ENCODE measurements at places on chromosomes 4 and X.

GRCh38 chr4:174859904-174860303 is 30.9 kb upstream of the GLRA3 start:
- no peak for DNase-seq

DNA sequence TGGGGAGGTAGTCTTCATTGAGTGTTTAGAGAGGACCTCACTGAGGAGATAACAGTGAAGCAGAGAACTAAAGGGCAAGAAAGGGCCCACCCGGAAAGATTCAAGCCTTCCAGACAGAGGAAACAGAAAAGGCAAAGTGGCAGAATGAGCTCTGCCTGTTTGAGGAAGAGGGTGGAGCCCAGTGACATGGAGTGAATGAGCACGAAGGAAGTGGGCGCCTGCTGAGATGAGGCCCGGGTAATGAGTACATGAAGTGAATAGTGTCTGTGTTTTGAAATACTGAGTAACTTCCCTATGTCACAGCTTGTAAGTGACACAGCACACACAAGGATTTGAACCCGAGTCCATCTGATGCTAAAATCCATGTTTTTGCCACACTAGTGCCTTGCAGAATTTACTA is 32.5 kb upstream of the TLR2 start:
- DNase-seq: no peak

DNA sequence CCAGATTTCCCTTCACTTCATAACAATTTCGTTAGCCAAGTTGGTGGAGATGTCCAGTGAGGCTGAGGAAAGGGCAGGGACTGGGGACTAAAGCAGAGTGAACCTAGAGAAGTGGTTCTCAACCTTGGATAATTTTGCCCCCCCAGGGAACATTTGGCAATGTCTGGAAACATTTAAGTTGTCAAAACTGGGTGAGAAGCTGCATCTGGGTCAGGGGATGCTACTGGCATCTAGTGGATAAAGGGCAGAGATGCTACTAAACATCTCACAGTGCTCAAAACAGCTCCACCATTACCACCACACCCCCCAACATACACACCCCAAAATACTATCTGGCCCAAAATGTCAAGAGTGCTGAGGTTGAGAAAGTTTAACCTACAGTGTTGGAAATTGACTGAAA is 32.0 kb upstream of the FGF16 start:
- DNase-seq: no peak

- DNase-seq: no peak
Observed at GRCh38 chrX:131216828-131217227, 72.3 kb downstream of the IGSF1 start.

DNA sequence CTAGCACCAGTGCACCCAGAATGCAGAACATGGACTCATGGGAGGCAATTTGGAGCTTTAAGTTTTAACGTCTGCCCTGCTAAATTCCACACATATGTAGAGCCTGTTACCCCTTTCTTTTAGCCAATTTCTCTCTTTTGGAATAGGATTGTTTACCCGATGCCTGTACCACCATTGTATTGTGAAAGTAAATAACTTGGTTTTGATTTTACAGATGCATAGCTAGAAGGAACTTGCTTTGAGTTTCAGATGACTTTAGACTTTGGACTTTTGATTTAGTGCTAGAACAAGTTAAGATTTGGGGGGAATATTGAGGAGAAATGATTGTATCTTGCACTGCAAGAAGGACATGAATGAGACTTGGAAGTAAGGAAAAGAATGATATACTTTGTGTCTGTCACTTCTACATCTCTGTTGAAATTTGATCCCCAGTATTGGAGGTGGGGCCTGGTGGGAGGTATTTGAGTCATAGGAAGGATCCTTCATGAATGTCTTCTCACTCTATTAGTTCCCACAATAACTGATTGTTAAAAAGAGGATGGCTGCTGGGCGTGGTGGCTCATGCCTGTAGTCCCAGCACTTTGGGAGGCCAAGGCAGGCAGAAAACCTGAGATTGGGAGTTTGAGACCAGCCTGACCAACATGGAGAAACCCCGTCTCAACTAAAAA is 794.8 kb upstream of the LCORL start:
- DNase-seq: no peak

DNA sequence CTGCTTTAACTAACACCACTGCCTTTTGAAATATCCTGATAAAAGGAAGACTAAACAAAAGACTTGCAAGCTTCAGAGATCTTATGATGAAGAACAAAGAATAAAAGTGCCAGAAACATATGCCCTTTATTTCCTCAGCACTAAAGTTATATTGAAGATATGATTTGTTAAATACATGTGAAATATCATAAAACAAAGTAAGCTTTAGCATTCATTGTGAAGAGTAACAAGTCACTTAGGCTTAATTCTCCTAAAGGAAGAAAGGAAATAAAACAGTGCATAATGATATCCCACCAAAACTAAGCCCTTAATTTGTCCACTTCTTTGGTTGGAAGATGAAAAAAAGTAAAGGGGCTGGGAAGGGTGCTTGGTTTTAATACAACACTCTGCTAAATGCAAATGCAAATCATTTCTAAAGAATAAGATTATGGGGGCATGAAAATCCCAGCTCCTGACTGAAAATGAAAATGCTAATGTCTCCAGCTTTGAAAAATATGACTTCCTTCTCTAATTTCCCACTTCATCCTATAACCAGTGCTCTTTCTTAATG is 227.2 kb downstream of the FAT4 start:
- no peak for DNase-seq

DNA sequence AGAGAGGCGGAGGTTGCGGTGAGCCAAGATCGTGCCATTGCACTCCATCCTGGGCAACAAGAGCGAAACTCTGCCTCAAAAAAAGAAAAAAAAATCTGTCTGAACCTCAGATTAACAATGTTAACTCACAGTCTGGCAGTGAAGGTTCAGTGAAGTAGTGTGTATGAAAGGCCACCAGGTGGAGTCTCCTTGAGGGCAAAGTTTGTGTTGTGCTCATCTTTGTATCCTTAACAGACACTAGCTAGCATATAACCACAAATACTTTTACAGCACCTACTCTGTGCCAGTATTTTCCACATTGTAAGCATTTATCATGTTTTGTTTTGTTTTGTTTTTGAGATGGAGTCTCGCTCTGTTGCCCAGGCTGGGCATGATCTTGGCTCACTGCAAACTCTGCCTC is 46.0 kb upstream of the MGST2 start:
- no peak for DNase-seq

DNA sequence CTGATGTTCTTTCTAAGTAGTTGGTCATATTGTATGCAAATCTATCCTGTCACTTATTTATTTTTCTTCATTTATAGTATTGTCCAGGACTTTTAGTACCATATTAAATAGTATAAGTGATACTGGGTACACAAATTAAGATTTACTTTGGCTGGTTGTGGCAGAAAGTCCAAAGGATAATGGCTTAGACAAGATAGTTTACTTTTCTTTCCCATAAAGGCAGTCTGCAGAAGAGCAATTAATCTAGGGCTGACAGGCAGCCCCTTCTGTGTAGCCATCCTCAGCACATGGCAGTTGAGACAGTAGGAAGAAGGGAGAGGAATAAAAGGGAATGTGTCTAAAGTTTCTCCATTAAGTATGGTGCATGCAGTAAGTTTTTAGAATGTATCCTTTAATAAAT is 6.4 kb downstream of the RBM10 start:
- no peak for DNase-seq

GRCh38 chrX:45771114-45771513 is 570.4 kb upstream of the DIPK2B start:
- DNase-seq: no peak

GRCh38 chr4:42348247-42348646 is 49.0 kb upstream of the SHISA3 start:
- DNase-seq: no peak

DNA sequence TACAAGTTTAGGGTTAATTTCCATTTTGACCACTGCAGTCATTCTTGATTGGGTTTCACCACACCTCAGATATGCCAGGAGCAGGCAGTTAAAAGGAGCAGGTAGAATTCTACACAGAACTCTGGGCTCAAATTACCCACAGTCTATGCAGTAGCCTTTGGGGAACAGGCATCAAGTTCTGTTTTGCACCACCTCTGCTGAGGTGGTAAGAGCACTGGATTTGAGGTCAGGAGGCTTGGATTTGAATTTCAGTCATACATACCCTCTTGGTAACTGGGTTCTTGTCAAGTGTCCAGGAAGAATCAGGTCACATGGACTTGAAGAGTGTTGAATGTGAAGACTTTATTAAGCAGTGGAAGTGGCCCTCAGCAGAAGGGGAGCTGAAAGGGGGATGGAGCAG is 40.4 kb upstream of the PGK1 start:
- DNase-seq: no peak

- DNase-seq: no peak
Observed at GRCh38 chr4:117654079-117654478, 380.2 kb upstream of the NDST3 start.

DNA sequence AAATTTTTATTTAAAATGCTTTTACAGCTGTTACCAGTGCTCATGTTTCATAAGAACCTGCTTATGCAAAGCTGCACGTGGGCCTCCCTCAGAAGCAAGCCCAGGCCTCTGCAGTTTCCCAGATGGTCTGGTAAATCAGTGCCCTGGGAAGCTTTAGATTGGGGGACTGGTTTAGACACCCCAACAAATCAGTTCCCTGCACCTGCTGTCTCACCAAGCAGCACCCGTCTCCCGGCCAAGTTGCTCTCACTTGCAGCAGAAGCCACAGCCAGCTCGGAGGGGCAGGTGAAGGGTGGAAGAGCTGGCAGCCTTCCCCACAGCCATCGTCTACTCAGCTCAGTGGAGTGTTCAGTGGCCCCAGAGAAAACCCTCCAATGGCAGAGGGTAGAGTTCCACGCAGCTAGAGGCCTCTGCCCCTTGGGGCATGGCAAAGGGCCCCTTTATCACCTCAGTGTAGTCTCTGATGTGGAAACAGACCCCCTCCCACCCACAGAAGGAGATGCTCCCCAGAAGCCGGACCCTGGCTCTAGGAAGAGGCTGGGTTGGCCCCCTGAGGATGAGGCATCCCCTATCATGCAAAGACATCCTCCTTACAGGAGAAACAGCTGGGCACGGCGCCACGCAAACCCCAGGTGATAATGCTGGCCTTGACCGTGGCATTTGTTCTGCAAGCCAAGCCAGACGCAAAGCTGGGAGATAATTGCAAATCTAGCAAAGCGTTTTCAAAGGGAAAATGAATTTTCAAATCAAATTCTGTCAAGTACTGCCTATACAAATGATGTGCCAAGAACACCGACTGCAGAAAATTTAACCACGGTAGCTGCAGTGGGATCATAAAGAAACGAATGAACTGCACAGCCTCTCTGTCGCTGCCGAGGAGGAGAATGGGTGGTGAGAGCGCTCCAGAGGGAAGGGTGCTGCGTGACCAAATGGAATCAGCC is 51.9 kb downstream of the ZFYVE28 start:
- DNase-seq: no peak

DNA sequence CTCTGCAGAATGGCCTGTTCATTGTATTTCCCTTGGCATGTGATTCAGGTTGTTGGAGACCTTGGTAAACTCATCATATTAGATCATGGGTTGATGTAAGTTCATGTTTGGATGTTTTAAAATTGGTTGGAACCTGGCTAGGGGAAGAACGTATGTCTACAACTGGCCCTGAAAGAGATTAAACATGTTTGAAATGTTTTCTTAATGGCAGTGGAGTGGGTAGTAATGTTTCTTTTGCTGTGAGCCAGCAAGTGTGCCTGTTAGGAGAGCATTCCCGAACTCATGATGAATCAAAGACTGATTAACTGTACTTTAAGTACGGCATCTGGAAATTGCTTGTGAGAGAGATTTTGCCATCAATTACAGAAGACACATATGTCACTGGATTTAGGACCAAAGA is 44.5 kb upstream of the SLC4A4 start:
- DNase-seq: no peak

DNA sequence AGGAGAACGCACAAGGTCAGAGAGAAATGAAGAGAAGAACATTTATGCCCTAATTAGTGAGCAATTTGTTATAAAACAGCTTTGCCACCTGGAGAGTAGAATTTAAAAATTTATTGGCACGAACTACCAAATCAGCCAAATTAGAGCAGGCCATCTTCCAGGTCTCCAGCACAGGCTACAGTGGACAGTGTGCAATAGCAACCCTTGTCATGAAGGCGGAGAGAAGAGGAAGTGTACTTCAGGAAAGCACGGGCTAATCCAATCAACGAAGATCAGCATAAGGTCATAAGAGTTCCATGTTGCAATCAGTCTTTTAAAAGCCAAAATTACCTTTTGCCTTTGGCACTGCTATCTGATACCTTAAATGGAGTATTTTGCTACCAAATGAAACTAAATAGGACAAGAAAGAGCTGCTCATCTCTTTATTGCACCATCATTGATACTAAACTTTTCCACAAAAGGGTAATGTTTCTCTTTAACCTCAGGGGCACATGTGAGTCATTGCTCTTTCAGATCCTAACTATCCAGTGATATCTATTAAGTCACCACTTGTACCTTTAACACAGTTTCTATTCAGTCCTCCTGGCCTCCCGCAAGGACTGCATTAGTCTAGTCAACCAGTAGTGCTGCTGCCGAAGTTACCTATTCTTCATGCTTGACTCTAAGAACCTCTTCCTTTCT is 19.9 kb downstream of the ANK2 start:
- no peak for DNase-seq

DNA sequence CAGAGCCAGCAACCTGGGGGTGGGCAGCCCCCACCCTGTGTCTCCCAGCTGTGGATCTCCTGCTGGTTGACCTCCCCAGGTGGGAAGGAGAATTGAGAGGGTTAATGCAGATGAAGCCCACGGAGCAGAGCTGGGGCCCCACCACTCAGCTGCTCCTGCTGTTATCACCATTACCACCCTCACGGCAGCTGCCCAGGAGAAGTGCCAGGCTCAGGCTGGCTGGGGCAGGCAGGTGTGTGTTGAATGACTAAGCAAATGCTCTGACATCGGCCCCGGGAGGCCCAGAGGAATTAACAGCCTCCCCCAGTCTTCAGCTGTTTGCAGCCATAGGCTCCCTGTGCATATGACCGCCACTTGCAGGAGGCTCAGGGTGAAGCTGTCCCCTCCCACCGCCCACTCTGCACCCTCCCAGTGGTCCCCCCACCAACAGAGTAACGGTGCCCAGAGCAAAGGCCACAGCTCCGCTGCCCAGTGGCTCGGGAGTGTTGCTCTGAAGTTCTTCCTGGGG is 133.8 kb downstream of the CPZ start:
- DNase-seq: no peak
